RWPE1 (cell line): ENCODE measurements at places on chromosomes 3 and 15.

DNA sequence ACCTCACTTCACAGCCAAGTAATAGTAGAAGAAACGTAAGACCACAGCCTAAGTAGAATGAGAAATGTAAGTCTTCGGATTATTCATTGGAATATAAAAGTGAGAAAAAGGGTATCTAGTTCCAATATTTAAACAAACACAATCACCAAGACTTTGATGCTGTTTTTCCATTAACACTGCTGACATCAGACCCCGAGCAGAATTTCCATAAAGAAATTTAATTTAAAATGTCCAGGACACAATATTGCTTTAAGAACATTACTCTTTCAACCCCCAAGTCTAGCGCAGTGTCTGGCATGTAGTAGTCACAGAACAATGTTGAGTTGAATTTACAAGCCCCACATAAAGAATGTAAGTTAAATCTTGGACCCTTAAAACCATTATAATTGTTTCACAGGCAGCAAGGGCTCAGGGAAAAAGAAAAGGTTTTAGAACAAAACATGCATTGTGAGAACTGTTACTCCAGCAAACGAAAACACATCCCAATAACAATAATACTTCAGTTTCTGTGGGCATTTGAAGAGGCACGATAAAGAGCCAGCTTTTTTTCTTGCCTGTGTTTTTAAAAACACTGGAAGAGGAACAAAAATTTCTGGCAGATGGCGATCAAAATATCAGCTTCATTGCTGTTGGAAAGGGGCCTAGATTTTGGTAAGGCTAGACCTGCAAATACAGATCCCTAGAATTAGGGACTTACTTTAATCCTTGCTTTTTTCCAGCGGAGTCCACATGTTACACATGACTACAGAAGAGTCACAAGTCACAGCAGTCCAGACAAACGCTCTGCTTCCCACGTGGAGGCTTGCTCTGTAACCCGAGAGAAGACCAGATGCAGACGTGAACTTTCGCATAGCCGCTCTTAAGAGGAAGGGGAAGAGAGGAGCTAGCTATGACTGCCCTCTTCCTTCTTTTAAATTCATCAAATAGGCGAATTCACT lies 77.9 kb upstream of the IGSF10 start:
- DNase-seq, result no peak

DNA sequence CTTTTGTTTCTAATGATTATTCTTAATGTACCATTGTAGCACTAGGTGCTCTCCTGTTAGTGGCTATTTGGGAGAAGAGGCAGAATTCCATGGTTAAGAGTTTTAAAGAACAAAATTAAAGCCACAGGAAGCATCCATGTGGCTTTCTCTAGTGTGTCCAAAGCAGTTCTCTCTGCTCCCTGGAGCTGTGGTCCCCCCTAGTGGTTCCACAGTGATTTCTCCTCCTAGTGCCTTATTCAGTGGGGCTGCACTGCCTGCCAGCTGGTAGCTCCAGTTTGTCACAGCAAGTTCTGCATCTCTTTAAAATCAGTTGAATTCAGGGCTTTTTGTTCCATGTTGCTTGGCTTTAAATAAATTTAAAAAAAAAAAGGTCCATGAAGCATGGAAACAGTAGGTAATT lies 39.6 kb upstream of the FAM98B start:
- peak; percentile 70 for DNase-seq

DNA sequence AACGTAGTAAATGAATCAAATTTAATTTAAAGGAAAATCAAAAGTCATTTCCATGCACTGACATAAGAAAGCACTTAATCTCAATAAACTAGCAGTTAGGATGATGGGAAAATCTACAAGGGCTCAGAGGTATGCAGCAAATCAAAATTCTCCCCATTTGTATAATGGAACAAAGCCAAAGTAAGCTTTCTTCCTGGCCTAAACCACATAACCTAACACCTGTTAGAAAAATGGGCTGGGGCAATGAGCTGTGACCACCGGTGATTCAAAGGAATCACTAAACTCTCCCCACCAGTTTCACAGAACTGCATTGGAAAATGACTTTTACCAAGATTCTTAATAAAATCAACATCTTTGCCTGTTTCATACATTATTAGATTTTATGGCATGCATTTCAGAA lies 1024.3 kb downstream of the FHIT start:
- no peak for DNase-seq

DNA sequence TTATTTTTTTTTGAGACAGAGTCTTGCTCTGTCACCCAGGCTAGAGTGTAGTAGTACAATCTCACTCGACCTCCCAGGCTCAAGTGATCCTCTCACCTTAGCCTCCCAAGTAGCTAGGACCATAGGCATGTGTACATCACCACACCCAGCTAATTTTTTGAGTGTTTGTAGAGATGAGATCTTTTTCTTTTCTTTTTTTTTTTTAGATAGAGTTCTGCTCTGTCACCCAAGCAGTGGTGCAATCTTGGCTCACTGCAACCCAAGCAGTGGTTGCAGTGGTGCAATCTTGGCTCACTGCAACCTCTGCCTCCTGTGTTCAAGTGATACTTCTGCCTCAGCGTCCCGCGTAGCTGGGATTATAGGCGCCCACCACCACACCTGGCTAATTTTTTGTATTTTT lies 5.2 kb downstream of the CEP97 start:
- DNase-seq, result no peak

- no peak for DNase-seq
These were observed 105.8 kb downstream of the CYP19A1 start for GRCh38 chr15:51232581-51232980.

DNA sequence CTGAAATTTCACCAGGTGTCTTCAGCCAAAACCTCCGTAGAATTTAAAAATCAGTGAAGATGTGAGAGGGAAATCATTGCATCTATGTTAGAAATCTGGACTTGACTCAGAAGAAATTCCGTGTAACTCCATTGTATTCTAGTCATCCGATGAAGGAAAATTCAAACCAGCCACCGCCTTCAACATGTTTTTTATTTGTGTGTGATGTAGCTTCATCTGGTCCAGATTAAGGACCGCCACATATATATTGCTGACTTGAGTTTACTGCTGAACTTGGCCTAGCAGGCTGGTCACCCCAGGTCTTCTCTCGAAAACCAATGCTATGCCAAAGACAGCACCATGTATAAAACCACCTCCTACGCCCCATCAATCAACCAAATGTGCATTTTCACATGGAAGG lies 120.9 kb downstream of the FOXP1 start:
- no peak for DNase-seq

DNA sequence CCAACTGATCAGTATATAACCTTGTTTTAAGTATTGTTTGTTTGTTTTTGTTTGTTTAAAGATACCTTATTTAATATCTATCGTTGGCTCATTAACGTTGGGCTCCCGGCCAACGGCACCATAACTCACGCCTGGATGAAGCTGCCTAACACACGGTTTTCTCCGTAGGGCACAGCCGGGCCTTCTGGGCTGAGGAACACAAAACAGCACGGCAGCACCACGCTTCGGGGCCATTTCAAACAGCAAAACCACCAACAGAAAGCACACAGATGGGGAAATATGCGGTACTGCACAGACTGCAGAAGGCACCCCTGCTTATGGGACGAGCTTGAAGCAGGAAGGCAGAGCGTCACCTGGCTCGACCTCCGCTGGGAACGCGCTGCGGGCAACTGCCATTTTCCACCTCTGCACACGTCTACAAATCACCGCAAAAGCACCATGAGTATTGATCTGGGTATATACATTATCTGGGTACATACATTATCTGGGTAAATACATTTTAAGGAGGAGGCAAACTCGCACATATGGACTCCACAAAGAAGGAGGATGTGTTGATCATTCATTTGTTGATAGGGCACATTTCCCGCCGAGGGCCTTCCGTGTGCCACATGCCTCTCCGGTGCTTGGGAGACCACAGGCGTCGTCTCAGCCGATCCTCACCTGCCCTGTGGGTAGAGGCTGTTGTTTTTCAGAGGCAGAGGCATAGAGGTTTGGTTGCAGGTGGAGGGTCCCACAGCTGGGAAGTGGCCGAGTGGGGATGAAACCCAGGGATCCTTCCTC lies 123.7 kb upstream of the ATP2B2 start:
- DNase-seq, result no peak

GRCh38 chr3:58052373-58053273 lies 44.4 kb downstream of the FLNB start:
- peak; percentile 88 for DNase-seq

GRCh38 chr3:12399226-12399625 lies 85.1 kb upstream of the TSEN2 start:
- DNase-seq, result no peak

DNA sequence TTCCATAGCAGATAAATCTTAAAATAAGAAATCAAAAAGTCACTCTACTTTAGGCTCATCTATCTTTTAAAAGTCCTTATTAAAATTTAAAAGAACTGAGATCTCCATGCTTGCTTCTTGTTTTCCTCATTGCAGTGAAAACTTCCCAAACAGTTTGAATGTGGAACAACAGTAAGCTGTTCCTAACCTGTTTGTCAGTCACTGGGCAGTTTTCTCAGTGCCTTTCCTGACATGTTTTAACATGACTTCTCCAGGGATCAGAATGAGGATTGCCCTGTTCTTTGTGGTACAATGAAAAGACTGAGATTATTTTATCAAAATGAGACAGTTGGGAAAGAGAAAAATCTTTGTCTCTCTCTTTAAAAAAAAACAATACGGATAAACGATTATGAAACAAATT lies 774 bp downstream of the GPR87 start:
- DNase-seq, result peak; percentile 64

GRCh38 chr3:4503050-4503449 lies 9.9 kb downstream of the ITPR1 start:
- no peak for DNase-seq

GRCh38 chr3:183800243-183800863 lies 25.0 kb downstream of the MAP6D1 start:
- no peak for DNase-seq

DNA sequence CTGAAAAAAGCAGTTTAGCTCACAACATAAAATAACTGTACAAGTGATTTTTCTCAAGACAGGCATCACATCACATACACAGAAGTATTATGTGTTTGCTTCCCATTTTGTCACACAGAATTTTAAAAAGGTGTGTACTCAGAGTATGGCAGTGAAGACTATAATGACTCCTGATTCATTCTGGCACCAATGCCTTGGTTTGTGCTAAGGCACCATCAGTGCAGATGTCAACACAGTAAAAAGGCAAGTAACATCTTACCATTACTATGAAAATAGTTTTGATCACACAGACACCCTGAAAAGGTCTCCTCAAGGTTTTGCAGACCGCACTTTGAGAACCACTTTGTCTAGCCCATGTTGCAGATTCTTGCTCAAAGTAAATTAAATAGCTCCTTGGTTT lies 191.6 kb downstream of the KLHL25 start:
- DNase-seq, result no peak

GRCh38 chr15:83487519-83487918 lies 40.4 kb downstream of the SH3GL3 start:
- no peak for DNase-seq
